ENCODE measurements at places on chromosomes 1 and 21.

- DNase-seq = no peak
Measured at GRCh38 chr1:187276677-187277076, 447.9 kb downstream of the PLA2G4A start.

GRCh38 chr21:46083791-46084561 lies 13.9 kb upstream of the COL6A2 start:
- no peak for DNase-seq

GRCh38 chr1:12595757-12596006 lies 22.3 kb downstream of the DHRS3 start:
- DNase-seq = no peak

- peak; percentile 42 for DNase-seq
Measured at GRCh38 chr1:212665241-212666115, 34.2 kb downstream of the BATF3 start.

All from ascending aorta (tissue), 2 donors.